ENCODE measurements at places on chromosomes 12 and 14.
A peak's percentile ranks its signal among the peaks of the same experiment; 100 is the strongest.

DNA sequence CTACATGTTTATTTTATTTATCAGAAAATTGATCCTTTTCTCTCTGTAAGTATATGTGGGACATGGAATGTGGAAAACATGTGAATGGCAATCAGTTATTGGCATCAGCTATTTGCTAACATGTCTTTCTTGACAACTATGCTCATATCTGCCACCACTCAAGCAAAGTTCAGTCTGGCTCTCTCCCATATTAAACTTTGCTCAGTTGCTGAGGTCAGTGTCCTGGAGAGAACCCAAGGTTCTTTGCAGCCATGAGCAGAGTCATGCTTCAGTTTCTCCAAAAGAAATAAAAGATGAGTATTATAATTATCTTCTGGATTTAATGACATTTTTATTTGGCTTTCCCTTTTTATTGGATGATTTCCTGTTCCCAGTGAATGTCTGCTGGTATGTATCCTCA lies 42.6 kb downstream of the A2M start:
- no peak for DNase-seq

- peak; percentile 6 for DNase-seq
Measured at GRCh38 chr12:131860472-131861260, 32.5 kb downstream of the MMP17 start.

- no peak for DNase-seq
Measured at GRCh38 chr12:127275416-127275815, 991.6 kb upstream of the TMEM132C start.

- DNase-seq, result no peak
Measured at GRCh38 chr14:104249089-104249488, 110.7 kb downstream of the KIF26A start.

DNA sequence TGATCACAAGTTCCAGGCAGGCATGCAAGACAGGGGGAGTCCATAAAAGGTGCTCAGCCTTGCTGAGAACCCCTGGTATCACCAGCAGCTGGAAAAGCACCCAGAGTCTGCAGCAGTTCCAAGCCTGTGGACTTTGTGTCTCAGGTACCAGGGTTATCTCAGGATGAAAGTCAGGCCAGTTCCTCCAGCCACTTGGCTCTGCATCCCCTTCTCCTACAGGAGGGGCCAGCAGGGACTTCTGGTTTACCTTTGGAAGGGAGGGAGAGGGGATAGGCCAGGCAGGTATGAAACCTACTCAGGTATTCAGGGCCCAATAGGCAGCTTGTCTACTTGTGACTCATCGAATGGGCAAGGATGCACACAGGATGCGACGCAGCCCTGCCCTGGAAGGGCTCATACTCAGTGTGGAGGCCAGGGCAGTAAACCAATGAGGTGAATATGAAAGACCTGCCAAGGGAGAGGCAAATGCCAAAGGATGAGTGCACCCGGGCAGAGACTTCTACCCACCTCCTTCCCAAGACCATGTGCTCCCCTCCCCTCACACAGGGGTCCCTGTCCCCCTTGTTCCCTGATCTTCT lies 148.2 kb downstream of the SLC38A6 start:
- DNase-seq, result no peak

GRCh38 chr12:66242311-66242710 lies 53.3 kb downstream of the IRAK3 start:
- no peak for DNase-seq

- no peak for DNase-seq
Measured at GRCh38 chr14:103102689-103103260, 8.2 kb downstream of the EXOC3L4 start.

GRCh38 chr12:79597910-79598309 lies 92.9 kb downstream of the PAWR start:
- DNase-seq, result no peak

- no peak for DNase-seq
Measured at GRCh38 chr14:60252630-60253029, 3.6 kb downstream of the PPM1A start.

- DNase-seq, result no peak
Measured at GRCh38 chr12:115325858-115326257, 641.9 kb upstream of the TBX3 start.

GRCh38 chr14:101121508-101122139 lies 218.1 kb upstream of the RTL1 start:
- no peak for DNase-seq

- no peak for DNase-seq
Measured at GRCh38 chr14:69637503-69638031, 26.2 kb downstream of the SUSD6 start.

DNA sequence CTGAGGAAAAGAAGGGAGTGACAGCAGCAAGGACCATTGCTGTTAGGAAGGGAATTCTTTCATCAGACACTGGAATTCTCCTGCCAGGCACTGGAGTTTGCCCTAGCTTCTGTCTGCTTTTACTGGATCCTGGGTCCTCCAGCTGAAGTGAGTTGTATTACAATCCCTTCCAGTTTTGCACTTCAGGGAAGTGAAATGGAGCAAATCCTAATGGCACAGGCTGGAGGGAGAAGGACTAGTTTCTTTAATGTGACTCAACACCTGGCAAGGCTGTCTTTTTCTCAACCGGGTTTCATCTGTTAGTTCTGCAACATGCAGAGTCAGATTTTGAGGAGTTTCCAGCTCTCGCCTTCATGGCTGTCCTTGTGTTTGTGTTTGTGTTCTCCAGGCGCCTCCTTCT lies 45.8 kb downstream of the ETV6 start:
- DNase-seq, result no peak

DNA sequence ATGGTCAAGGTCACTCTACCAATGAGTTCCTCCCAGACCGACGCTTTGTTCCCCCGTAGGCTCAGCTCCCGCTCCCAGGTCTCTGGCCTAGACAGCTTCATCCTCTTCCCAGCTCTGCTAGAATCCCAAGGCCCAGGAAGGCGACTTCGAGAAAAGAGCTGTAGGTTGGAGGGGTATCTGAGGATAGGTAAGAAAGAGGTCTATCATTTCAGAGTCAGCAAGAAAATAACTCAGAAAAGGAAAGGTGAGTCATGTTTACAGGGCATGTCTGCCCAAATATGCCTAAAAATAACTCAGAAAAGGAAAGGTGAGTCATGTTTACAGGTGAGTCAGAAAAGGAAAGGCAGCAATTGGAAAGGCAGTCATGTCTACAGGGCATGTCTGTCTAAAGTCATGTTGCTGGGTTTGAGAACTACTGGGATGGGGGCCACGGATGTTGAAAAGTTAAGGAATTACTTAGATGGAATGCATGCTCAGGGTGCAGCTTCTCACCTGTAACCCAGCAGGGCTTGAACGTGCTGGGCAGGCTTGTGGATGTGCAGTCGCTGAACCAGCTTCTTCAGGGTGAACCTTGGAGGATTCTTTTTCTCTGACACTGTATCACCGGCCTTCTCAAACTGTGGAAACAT lies 12.2 kb downstream of the TEP1 start:
- DNase-seq, result no peak

DNA sequence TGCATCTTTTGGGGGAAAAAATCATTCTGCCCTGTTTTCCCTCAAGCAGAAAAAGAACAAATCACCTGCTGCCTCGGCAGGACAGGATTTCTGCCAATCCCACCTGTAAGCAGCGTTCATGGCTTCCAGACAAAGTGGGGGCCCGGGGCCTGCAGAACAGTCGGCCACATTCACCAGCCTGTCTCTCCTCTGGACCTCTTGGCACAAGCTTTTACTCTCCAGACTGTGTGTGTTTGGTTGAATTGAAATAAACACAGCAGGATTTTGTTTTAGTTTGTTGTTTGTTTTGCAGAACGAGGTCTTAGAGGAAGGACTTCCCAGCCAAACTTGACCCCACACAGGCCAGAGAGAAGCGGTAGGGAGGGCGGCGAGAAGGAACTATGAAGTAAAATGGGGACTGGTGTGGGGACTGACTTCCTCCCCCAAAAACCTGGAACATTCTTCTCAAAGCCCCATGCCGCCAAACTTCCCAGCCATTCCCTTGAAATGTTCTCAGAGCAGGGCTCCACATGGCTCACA lies 41.7 kb upstream of the FOS start:
- no peak for DNase-seq

DNA sequence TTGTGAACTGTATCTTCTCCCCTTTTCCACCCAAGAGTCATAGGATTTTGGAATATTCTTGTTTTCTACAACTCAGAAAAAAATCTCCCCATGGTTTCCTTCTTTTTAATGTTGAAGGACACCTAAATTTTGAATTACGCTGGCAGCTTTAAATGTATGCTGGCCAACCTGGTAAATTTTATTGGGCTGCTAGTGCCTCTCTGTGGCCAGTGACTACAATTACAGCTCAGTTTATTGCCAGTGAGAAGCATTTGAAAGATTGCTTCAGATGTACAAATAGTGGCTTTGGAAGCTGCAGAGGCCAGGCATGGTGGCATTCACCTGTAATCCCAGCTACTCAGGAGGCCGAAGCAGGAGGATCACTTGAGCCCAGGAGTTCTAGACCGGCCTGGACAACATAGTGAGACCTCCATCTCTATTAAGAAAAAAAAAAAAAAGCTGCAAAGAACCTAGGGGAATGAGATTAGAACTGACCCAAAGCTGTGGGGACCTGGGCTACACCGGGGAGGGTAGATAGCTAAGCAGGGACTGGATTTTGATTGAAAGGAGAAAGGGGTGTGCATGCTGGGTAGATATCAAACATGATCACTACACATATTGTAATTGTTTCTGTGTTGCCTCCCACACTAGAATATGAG lies 7.6 kb upstream of the RAB21 start:
- DNase-seq, result peak; percentile 67

GRCh38 chr12:114799574-114800487 lies 115.9 kb upstream of the TBX3 start:
- no peak for DNase-seq

DNA sequence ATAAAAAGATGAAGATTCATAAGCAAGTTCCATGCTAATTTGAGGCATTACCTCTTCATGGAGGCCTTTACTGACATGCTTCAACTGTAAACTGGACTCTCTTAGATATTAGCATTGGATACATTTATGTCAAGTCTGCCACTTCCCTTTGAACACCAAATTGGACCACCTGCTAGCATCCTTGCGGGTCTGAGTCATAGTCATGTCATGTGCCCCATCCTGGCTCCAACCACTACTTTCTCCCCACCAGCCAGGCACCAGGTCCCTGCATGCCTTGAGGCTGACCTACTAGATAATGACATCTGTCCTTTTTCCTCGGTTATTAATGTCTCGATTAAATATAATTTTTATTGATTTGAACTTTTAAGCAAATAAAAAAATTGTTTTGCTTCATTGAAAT lies 32.9 kb upstream of the EEA1 start:
- no peak for DNase-seq

- no peak for DNase-seq
Measured at GRCh38 chr14:100680439-100681051, 46.1 kb upstream of the DLK1 start.

GRCh38 chr14:62847168-62847567 lies 198.1 kb downstream of the KCNH5 start:
- DNase-seq, result no peak

DNA sequence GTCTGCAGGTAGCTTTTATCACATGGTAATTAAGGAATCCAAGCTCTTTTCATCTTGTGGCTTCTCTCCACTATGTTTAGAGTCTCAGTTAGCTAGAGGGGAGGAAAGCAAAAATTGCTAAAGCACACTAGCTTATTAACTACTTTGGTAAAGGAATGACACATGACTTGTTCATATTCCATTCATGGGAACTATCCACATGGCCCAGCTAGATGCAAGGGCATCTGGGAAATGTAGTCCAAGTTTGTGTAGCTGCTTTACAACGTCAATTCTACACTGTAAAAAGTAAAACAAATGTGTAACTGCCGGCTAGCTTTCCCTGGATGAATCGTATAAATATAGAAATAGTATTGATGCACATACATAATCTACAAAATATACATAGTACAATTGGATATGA lies 244.5 kb upstream of the LRFN5 start:
- no peak for DNase-seq

DNA sequence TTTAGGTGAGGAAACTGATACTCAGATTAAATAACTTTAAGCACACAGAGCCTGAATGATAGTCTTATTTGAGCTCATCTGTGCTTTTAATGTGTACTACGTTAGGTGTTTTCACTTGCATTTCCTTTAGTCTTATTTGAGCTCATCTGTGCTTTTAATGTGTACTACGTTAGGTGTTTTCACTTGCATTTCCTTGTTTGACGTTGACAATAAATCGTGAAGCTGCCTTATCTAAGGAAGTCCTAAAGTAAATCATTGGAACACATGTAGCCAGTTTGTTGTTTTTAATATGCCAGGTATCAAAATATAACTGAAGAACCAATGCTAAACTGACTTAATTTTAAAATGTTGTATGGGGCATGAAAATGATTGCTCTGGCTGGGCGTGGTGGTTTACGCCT lies 2.0 kb downstream of the RAP1B start:
- no peak for DNase-seq

GRCh38 chr12:75876832-75877762 lies 154.5 kb downstream of the PHLDA1 start:
- DNase-seq, result peak; percentile 51

DNA sequence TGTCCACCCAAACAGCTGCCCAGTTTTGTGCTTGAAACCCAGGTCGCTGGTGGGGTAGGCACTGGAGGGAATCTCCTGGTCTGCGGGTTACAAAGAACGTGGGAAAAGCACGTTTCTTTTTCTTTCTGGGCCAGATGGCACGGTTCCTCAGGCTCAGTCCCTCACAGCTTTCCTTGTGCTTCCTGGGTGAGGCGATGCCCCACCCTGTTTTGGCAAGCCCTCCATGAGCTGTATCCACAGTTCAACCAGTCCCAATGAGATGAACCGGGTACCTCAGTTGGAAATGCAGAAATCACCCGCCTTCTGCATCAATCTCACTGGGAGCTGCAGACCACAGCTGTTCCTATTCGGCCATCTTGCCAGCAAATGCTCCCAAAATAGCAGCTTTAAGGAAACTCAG lies 51.4 kb upstream of the TMTC2 start:
- no peak for DNase-seq

DNA sequence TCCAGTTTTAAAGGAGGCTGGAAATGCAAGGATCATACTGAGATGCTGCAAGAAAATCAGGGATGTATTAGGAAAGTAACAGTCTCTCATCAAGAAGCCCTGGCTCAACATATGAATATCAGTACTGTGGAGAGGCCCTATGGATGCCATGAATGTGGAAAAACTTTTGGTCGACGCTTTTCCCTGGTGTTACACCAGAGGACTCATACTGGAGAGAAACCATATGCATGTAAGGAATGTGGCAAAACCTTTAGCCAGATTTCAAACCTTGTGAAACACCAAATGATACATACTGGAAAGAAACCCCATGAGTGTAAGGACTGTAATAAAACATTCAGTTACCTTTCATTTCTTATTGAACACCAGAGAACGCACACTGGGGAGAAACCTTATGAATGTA lies 24.5 kb downstream of the ZNF891 start:
- no peak for DNase-seq

DNA sequence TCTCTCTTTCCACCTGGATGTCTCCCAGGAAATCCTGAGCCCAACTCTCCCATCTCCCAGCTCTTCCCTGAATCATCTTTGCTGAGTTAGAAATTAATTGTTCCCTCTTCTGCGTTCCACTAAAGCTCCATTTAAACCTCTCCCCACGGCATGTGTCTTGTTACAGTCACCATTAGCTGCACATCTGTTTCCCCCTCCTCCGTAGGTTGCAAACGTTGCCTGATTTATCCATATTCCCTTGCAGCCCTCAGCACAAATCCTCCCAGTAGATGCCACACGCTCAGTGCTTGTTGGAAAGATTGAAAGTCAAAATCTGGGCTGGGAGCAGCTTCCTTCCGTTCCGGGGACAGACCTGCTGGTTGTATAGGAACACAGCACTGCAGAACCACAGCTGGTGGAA lies 90.4 kb downstream of the SLC24A4 start:
- DNase-seq, result peak; percentile 84

Measured in NCI-H1694 treated with DMSO at 0.1 percent for 48 hours (cell line).